ENCODE measurements at places on chromosomes 1 and 21.

DNA sequence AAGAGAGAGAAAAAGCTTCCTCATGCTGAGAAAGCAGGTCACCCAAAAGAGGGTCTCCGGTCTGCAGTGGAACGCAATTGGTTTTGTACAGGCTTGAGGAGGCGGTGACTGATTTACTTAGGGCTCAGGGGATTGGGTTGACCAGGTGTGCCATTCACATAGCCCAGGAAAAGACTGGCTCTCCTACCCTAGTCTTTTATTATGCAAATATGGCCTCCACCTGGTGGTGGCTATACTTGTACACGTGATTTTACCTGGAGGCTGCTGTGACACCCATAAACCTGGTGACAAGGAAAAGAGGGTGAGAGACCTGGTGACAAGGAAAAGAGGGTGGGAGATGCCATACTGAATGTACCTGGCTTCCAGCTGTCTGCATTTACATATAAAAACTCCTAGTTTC, 49.9 kb downstream of the DNTTIP2 start:
- no peak for DNase-seq

GRCh38 chr1:53654216-53655210, 84.5 kb downstream of the GLIS1 start:
- DNase-seq: no peak

DNA sequence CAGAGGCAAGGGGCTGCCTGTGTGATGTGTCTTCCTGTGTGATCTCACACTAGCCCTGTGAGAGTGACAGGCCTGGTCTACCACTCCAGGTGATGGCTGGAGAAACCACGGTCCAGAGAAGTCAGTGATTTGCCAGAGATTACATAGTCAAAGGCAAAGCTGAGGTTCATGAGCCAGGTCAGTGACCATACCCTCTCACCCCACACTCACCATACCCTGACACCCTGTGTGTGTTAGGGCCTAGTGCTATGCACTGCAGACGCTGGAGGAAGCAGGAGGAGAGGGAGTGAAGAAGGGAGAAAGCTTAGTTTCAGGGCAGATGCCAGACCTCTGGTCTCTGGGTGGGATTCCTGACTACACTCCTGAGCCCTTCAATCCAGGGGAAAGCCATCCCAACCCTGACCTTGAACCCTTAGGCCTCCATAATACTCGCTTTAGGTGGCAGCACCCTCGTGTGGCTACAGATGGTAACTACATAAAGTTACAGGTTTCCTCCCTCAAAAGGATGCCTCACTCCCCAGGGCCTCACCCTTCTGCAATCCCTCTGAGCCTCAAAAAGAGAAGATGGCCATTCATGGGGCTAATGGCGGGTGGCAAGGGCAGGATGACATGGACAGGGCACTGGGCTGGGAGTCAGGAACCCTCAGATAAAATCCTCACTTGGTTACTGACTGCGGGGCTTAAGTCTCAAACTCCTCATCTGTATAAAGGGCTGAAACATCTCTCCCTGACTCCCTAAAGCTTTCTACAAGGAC, 20.8 kb upstream of the SDC3 start:
- DNase-seq: peak; percentile 18

GRCh38 chr1:158496374-158496773, 24.4 kb downstream of the OR10R2 start:
- no peak for DNase-seq

GRCh38 chr1:94178901-94179300, 58.0 kb upstream of the ABCA4 start:
- DNase-seq: no peak

GRCh38 chr1:12336413-12336812, 106.6 kb downstream of the VPS13D start:
- no peak for DNase-seq

- DNase-seq: no peak
These were observed 51.9 kb upstream of the DMRTA2 start for GRCh38 chr1:50474859-50475809.

DNA sequence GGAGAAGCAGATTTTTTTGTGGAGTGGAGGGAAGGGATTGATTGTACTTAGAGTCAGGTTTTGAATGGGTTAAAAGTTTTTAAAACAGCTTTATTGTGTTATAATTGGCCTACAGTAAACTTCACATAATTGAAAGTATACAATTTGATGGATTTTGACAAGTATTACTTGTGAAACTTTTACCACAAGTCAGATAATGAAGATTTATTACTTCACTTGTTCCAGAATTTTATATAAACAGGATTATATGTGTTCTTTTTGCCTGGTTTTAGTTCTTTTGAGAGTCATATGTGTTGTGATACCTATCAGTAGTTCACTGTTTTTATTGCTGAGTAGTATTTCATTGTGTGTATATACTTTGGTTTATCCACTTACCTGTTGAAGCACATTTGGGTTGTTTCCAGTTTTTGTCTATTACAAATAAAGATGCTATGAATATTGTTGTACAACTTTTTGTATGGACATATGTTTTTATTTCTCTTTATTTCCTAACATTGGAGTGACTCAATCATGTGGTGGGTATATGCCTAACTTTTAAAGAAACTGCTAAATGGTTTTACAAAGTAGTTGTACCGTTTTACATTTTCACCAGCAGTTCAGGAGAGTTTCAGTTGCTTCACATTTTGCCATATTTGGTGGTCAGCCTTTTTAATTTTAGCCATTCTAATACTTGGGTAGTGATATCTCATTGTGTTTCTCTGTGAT, 71.0 kb downstream of the DYRK1A start:
- no peak for DNase-seq

Measured in CD8-positive, alpha-beta memory T cell (primary cell).